ENCODE measurements at places on chromosomes 16 and 17. TPM values are rescaled to one million over a fixed set of nuclear protein-coding genes. Genes with fewer than 3 reads are reported as not detected.

The GINS2 gene
- polyA plus RNA-seq, result 17.4 TPM

The CES5A gene
- polyA plus RNA-seq, result not detected

The CDRT15L2 gene
- not detected for polyA plus RNA-seq

The ENPP7 gene
- polyA plus RNA-seq, result not detected

The RBFOX1 gene
- polyA plus RNA-seq, result 1.0 TPM

The JPT1 gene
- polyA plus RNA-seq, result 90.5 TPM

The C16orf92 gene
- not detected for polyA plus RNA-seq

Data from left lung (tissue), 14 donors.